ENCODE measurements at places on chromosomes 5 and 9.

DNA sequence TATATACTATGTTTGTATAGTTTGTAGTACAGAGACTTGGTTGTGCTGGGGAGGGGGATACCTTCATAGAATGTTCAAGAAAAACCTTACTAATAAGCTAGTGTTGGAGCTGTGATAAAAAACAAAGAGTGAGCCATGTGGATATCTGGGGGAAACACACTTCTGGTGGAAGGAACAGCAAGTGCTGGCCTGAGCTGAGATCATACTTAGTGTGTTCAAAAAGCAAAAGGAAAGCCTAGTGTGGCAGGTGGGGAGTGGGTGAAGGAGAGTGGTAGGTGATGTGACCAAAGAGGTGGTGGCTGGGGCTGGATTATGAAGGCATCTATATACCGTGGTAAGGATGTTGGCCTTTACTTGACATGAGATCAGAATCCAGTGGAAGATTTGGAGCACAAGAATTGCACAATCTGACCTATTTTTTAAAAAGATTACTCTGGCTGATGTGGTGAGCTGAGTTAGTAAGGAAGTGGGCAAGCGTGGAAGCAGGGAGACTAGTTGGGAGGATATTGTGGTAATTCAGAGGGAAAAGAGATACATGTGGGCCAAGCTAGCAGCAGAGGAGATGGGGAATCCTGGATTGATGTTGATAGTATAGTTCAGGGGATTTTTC lies 26.6 kb downstream of the PALM2AKAP2 start:
- DNase-seq: no peak

DNA sequence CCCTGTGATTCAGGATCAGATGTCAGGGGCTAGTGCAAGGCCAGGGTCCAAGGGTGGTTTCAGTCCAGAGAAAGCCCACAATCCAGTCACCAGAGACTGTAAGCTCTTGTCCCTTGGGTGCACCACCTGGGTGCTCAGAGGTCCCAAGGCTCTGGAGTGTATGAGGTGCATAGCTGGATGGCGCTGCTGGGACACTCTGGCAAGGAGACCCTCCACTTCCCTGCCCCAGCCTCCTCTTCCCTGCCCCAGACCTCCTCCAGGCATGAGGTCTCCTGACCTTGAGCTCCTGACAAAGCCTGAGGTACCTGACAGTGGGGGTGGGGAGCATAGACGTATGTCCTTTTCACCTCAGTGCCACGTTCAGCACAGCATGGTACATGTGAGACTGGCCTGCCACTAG lies 7.0 kb downstream of the CSF2 start:
- no peak for DNase-seq

GRCh38 chr9:69497816-69498215 lies 172.8 kb downstream of the ENTREP1 start:
- no peak for DNase-seq

GRCh38 chr5:159426694-159427093 lies 96.4 kb upstream of the IL12B start:
- no peak for DNase-seq

- DNase-seq: peak; percentile 37
Observed at GRCh38 chr5:124906339-124907097, 160.1 kb upstream of the ZNF608 start.

DNA sequence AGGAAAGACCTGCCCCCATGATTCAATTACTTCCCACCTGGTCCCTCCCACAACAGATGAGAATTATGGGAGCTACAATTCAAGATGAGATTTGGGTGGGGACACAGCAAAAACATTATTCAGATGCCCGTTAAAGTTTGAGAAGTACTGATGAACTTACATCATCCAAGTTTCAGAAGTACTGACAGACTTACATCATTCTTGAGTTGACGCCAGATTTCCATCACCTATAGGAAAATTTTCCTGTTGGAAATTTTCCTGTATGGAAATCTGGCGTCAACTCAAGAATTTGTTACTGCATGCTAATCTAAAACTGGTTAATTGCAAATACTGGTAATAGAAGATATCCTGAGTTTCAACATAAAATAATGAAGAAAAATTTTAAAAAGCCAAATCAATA lies 975.9 kb downstream of the MAT2B start:
- DNase-seq: no peak

DNA sequence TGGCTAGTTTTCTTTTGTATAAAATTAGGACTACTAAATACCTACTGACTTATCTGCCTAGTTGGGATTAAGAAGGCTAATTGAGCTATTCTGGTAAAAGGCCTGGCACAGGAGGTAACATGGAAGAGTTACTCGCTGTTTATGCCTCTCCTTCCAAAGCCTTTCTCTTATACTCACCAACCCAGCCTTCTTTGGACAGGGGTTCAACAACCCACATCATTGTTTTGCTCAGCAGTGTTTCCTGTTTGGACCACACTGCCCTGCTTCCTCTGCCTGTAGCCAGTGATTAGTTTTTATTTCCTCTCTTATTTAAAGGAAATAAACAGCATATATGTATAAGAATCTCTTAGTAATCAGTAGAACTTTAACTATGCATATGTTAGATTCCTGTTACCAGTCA lies 85.1 kb upstream of the TLX3 start:
- DNase-seq: no peak

- DNase-seq: peak; percentile 34
Observed at GRCh38 chr5:127562252-127562651, 44.8 kb downstream of the PRRC1 start.

DNA sequence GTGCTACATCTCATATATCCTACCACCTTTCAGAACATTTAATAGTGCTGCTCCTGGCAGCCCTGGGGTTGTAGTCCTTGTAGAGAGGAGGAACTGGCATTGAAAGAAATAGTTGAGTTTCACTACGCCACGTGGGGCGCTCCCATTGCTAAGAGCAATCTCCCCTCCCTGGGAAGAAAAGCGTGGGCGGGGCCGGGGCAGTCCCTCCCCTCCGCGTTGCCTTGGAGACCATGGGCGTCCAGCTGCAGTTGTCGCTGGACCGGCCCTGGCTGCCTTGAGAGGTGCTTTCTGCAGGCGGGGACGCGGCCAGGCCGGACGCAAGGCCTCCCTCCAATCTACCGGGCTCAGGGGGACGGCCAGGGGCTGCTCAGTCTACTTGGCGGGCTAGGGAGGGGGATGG lies 368 bp upstream of the CCDC180 start:
- DNase-seq: peak; percentile 54

GRCh38 chr9:32486839-32487562 lies 39.0 kb downstream of the RIGI start:
- no peak for DNase-seq

- no peak for DNase-seq
Observed at GRCh38 chr5:173583346-173583745, 33.1 kb downstream of the BOD1 start.

DNA sequence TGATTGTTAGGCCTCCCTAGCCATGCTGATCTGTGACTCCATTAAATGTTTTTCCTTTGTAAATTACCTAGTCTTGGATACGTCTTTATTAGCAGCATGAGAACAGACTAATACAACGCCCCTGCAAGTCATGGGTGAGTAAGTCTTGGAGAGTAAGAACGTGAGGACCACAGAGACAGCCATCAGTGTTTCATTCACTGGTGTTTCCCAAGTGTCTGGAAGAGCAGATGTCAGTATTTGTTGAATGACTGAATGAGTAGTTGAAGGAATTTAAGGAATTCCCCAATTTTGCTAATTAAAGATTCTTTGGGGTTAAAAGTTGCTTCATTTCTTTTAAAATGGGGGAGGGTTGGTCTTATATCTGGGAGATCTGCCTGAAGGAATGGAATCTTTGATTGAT lies 178.8 kb downstream of the TRIO start:
- no peak for DNase-seq
